ENCODE measurements at places on chromosomes 2 and 18.

DNA sequence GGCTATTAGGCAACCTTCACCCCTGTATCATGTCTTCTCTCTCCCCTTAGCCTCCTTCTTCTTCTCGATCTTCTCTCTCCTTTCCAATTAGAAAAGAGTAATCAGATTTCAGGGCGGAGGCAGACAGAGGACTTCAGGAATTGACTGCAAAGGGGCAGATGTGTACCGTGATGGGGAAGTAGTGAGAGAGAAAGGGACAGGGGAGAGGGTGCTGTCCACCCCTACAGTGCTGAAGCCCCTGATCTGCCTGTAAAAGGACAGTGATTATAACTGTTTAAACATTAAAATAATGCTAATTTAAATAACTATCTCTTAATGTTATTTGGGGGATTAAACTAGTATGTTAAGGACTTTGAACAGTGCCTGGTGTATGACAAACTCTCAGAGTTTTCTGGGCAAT, 178.5 kb downstream of the ACTR3 start:
- peak; percentile 11 for DNase-seq

DNA sequence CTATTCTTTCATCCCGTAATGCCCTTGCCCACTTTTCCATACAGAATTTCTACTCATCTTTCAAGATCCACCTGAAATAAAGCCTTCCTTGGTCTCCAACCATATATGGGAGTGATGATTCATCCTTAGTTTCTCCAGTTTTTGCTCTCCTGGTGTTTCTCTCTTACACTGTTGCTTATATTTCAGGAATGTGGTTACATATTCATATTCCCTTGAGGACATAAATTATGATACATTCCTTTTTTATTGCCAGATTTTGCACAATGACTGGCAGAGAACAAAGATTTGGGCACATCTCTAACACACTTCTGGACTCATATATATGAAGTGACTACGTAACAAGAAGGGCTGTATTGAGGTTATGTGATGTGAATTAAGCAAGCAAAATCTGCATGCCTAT, 1573.4 kb upstream of the NXPH2 start:
- no peak for DNase-seq

DNA sequence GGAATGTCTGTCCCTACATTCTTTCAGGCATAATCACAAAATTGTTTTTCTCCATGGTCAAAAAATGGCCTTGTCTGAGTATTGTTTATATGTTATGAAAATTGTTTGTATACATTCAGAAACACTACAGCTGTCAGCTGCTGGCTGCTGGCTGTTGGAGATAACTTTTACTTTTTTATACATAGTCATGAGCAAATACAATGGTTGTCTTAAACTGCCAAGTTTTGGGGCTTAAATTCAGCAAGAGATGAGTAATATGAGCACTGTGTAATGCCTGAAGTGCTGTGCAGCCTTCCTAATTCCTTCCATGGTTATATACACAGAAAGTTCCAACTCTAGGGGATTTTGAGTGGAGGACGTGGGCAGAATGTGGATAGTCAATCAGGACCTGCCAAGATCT, 168.9 kb upstream of the RMP24 start:
- no peak for DNase-seq

DNA sequence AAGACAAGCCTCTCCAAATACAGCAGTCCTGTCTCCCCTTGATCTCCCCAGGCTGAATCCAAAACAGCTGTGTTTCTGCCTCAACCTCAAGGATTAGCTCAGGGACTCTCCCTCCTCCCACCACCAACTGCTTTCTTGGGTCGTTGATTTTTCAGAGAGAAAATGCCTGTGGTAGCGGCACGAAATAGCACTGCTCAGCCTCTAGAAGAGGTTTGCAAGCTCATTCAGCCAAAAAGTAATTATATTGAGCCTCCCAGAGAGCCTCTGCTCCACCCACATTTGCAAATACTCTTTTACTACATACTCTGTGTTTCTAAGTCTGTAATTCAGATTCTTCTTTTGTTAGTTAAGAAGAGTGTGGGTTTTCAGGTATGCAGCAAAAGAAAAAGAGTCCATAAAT, 396.4 kb upstream of the TNP1 start:
- peak; percentile 63 for DNase-seq
